Frontal cortex (tissue), 4 donors: ENCODE measurements at places on chromosomes 16 and 17.

DNA sequence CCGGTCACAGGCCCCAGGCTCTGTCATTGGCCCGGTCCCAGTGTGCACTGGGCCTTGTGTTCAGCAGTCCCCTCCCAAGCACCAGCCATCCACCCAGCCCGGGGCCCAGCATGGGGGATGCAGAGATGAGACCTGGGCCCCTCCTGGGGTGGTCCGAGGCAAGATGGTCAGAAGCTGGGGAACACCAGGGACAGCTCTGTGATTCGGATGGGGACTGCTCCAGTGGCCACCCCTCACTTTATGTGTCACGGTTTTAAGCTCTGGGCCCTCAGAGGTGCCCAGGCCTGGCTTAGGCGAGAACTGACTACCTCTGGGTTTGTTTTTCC lies 92.0 kb upstream of the PLCG2 start:
- DNase-seq, result no peak

DNA sequence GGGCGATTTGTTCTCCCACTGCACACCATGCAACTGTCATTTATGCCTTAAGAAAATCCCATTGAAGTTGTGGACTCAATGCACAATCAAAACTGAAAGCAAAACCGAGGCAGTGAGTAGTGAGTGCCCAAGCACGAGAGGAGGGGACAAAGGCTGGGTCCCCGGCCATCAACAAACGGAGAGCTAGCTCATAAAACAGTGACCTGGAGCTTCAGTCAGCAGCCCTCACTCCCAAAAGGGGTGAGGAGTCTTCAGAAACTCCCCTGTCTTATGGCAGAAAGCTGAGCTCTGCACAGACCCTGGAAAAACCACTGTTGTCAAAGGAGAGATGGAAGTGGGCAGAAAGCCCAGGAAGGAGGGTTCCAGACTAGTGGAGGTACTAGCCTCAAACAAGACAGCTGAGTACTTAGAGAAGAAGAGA lies 96.9 kb downstream of the ADCY9 start:
- DNase-seq, result no peak

DNA sequence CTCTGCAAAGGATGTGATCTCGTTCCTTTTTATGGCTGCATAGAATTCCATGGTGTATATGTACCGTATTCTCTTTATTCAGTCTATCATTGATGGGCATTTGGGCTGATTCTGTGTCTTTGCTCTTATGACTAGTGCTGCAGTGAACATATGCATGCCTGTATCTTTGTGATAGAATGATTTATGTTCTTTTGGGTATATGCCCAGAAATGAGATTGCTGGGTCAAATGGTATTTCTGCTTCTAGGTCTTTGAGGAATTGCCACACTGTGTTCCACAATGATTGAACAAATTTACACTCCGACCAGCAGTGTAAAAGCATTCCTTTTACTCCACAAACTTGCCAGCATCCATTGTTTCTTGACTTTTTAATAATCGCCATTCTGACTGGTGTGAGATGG lies 60.2 kb upstream of the ADORA2B start:
- DNase-seq, result no peak

GRCh38 chr16:66979011-66979717 lies 9.2 kb upstream of the CES4A start:
- no peak for DNase-seq
